DMS153 (cell line): ENCODE measurements at places on chromosomes 3 and 15.

DNA sequence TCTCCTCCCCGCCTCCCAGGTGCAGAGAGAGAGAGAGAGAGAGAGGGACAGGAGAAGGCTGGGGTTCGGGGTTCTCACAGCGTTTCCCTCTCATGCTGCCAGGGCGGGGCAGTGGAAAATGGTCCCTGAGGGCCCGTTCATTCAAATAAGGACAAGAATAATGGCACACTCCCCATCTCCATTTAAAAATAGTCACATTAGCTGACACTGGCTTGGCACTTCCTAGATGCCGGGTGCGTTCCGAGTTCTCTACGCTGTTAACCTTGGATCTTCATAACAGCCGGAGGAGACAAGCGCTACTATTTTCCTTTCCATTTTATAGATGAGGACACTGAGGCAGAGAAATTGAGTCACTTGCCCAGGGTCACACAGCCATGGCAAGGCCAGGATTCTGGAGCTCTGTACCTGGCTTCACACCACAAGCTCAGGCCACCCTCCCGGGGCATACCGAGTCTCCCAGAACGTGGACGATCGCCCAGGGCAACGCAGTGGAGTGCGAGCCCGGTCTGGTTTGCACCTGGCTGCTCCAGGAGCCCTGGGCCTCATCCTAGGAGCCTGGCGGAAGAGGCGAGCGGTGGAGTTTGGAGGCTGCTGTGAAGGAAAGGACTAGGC is 608 bp upstream of the SLC6A6 start:
- no peak for DNase-seq

- no peak for DNase-seq
Measured at GRCh38 chr3:86420990-86421739, 569.8 kb downstream of the VGLL3 start.

DNA sequence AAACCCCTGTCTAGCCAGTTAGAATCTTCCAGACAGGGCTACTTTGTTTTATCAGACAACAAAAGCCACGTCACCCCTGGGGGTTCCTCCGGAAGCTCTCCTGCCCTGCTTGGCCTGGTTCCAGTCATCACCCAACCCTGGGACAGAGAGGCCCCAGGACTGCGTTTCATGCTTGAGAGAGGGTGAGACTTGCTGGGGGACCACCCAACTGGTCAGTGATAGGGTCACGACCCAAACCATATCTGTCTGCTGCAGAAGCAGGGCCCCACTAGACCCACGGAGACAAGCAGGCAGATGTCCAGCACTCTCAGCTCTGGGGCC is 1.2 kb downstream of the NT5DC2 start:
- DNase-seq: no peak

DNA sequence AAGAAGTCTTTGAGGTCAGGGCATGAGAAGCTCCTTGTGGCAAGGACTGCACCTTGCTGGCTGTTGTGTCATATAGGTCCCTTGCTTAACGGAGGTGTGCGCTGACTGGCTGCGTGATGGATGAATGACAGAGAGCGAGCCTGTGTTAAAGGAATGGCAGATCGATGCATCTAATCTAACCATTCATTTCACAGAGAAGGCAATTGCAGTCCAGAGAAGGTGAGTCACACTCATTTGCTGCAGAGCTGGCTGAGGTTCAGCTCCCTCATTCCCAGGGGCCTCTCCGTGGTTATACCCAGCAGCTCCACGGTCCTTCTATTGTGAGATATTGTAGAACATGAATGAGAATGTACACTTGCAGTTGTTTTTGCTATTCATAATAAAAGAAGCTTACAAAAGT is 289.3 kb downstream of the EPHB1 start:
- no peak for DNase-seq

DNA sequence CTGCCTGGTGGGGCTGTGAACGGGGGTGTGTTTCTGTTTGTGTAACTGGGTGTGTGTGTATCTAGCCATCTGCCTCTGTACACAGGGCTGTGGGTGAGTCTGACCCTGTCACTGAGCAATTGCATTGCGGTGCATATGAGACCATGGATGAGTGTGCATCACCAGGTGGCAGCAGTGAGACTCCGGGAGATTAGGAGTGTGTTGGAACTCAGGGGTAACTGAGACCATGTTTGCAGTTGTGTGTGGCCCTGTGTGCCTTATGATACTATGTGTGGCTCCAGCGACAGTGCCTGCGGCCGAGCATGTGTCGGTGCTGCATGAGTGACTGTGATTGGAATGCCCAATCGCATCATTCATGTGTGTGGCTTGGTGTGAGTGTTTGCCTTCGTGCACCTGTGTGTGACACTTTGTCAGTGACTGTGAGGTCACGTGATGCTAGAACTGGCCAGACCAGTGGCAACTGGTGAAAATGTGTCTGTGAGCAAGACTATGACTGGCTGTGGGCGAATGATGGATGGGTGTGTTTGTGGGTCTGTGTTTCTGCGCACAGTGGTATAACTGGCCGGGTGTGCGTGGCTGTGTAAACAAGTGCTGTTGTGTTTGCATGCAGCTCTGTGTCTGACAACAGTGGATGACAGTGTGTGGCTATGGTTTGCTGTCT is 14.0 kb downstream of the VILL start:
- no peak for DNase-seq

- DNase-seq: no peak
Measured at GRCh38 chr3:102081572-102082289, 232.4 kb downstream of the NFKBIZ start.

DNA sequence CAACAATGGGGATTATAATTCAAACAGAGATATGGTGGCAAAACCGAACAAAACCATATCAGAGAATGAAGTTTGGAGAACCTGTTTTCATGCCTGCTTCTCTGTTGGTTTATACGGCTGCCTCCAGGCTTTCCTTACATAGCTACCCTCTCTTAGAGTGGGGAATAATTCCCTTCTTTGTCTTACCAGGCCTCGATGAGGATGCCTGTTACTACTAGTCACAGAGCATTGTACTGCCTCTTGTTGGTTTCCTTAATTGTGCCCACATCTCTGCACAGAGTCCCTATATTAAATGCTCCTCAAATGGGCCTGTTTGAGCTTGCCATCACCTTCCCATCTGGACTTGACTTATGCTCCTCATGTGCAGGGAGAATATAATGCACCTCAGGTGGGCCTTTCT is 92.9 kb downstream of the NCEH1 start:
- DNase-seq: no peak

DNA sequence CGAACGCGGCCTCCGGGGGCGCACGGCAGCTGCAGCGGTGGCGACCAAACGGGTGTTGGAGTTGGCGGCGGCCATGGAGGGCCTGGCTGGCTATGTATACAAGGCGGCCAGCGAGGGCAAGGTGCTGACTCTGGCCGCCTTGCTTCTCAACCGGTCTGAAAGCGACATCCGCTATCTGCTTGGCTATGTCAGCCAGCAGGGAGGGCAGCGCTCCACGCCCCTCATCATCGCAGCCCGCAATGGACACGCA is 725 bp downstream of the FEM1B start:
- DNase-seq: no peak

DNA sequence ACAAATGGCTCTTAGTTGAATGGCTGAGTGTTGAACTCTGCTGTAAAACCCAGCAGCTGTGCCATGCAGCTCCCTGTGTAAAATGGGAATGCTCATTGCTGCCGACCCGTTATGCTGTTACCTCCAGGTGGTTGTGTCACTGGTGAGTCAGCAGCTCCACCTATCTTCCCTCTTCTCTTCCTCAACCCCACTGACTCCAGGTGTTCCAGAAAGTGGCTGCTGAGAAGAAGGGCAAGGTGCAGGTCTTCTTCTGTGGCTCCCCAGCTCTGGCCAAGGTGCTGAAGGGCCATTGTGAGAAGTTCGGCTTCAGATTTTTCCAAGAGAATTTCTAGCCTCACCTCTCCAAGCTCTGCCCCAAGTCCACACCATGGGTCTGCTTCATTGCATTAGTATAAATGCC is 41.9 kb downstream of the NOX5 start:
- DNase-seq: no peak

- DNase-seq: no peak
Measured at GRCh38 chr3:194905696-194906095, 220.0 kb downstream of the FAM43A start.

- peak; percentile 3 for DNase-seq
Measured at GRCh38 chr3:295166-295565, 98.6 kb downstream of the CHL1 start.

DNA sequence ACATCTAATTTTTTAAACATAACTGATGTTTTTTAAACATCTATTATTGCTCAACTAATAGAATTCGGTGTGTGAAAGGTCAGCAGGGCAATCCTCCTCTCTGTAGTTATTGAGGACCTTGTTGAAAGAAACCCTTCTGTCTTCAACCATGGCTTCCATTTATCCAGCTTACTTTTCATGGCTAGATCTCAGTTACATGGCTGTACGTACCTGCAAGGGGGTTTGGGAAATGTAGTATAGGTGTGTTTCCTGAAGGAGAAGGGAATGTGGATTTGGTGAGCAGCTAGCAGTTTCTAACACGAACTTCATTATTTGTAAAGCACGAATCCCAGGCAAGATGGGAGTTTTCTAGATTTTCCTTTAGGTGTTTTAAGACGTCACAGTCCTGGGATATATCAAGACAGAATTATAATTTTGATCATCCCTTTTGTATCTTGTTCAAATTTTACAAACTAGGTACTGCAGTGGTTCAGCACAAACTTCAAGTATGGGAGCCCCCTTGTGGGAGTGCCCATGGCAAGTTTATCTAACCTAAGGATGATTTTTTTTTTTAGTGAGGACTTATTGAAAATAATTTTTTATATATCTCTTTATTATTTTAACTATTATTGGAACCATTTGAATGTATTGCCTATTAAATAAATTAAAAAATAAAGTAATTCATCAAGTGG is 41.6 kb downstream of the FBXL2 start:
- DNase-seq: no peak

DNA sequence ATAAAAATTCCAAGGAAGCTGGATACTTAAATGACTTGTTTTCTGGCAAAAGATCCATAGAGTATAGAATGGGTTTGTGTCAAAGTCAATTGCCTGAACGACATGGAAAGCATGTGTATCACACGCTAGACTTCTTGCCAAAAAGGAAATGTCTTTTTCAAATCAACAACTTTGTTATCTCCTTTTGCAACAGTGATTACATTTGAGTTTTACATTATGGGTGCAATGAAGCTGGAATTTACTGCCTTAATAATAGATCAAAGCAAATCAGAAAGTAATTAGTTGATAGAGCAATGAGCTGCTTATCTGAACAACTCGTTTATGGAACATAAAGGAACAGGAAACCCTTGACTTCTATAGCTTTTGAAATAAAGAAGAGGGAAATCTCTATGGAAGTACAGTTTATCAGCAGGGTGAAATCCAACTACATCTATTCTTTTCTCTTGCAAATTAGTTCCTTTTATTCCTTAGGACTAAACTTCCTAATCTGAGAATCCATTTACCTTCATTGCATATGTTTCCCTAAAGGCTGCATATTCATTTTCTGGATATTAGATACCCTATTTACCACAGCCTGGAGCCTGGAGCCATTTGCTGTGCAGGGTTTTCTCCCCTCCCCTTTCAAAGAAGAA is 415.1 kb upstream of the NECTIN3 start:
- DNase-seq: no peak

DNA sequence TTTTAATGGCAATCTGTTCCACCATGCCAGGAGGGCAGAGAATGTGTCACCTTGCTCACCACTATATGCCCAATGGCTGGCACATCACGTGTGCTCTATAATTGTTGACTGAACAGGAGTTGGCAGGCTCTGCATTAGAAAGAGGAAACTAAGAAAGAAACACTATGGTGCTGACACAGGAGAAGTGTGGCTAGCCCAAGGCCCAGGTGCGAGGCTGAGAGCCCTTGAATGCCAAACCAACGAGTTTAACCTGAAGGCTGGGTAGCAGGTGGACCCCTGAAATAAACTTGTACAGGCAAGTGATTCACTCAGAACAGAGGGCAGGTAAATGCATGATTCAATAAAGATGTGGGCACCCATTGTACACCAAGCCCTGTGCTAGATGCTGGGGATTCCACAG is 2.4 kb downstream of the CHCHD4 start:
- DNase-seq: no peak

DNA sequence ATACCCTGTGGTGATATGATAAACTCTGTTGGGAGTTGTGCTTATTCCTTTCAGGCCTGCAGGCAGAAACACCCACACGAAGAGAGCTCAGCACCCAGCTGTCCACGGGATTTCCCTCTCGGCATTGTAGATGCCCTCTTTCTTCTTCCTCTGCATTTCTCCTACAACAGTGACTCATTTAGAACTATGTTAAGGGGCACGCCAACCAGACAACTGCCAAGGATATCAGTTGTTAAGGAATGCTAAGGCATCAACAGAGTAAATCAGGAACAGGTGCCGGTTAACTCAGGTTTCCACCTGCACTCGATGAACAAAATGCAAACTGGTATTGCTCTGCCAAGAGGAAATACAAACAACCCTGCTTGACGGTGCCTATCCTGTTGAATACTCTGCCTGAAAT is 270.0 kb upstream of the PEX5L start:
- DNase-seq: peak; percentile 4

DNA sequence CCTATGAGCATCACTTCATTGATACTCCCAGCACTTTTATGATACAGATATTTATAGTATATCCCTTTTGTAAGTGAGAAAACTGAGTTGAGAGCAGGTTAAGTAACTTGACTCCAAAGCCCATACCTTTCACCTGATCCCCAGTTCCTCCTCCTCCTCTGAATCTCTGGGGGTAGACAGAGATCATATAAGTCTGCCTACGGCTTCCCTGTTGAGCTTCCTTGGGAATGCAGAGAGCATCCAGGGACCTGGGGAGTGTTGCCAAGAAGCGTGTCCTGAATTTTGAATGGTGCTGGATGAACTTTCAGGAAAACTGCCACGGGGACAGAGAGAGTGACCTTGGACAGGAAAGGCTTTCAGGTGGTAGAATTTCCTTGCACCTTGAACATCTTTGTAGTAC is 268.5 kb downstream of the LRTM1 start:
- DNase-seq: no peak

DNA sequence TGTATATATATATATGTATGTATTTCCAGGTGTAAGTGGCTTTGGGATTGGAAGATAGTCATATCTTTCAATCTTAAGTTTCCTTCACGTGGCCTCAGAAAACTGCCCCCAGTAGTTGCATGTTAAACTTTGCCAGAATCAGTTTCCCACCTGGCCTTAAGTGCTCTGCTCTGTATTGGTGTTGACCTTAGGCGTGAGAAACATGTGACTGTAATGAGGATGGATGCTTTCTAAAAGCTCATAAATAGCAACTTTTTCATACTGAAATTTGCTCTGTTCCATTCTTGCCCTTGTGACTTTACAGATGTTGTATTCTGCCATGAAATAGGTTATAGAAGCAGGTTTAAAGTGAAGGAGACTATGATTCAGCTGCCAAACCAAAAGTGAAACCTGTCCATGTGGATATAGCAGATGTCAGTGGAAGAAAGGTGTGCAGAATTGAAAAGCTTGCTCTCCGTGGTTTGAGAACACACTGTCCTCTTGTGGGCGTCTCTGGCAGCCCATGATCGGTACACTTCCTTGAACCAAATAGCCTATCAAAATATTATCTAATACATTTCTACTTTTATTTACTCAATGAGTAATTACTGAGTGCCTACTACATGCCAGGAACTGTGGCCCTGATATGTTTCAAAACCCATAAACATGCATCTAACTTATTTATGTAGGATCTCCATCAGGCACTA is 15.8 kb downstream of the SCG5 start:
- DNase-seq: no peak

- no peak for DNase-seq
Measured at GRCh38 chr3:45043728-45044299, 17.7 kb downstream of the CLEC3B start.
